ENCODE measurements at places on chromosomes 11 and 22.

DNA sequence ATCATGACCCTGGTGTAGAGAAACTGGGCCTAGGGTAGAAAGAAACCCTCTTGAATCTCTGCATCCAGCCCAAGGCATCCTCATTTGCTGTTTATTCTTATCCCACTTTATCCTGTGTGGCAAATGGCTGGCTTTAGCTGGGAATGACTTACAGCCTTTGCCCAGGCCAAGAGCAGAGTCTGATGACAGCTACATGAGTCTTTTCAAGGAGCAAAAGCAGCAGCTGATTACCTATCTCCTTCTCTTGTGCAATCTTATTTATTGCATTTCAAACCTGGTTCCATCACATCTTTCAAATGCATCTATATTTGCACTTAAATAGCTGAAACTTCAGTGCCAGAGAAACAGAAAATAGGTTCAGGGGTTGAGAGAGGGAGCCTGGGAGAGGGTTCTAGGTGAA, 26.1 kb downstream of the SYT13 start:
- no peak for DNase-seq

- no peak for DNase-seq
These were observed 51.4 kb upstream of the CEP126 start for GRCh38 chr11:101863361-101863760.

DNA sequence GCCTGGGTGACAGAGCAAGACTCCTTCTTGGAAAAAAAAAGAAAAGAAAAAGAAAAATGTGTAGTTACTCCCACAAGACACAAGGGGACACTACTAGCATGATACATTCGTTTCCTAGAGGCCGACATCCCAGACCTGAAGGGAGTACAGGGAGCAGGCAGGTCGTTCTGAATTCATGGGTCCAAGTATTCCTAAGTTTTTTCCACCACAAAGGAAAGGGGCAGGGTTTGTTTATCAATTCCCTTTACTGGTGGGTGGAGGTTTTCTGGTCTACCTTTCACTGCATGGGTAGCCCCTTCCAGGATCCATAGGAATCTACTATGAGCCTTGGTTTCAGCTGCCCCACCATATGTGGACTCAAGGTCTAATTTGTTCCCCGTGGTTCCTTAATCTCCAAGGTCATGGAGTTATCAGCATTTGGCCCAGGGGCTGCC, 11.8 kb downstream of the TIGD3 start:
- no peak for DNase-seq

- DNase-seq: no peak
These were observed 13.8 kb upstream of the AMOTL1 start for GRCh38 chr11:94754335-94754734.

DNA sequence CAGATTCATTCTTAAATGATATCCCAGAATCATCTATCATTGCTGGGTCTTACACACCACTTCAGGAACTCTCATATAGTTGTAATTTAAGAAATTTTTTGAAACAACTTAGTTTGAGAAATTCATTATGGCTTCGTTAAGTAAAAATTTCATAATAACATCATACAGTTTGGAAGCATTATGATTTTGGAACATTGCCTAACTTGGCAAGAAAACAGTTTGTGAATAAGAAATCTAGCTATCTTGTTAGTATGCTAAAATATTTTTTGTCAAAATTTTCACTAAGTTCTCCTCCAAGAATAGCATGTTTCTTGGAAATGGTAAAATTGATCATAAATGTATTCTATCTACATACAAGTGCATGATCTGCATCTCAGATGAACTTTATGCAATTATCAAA, 217.7 kb downstream of the CNTN5 start:
- DNase-seq: no peak

- no peak for DNase-seq
These were observed 117.8 kb downstream of the SERGEF start for GRCh38 chr11:17894929-17895658.

- no peak for DNase-seq
These were observed 29.4 kb downstream of the SHISA8 start for GRCh38 chr22:41885516-41885915.

Measured in activated B cell treated with CpG ODN at 0.5 μM for 24 hours (primary cell).